ENCODE measurements at places on chromosomes 1 and 21.

DNA sequence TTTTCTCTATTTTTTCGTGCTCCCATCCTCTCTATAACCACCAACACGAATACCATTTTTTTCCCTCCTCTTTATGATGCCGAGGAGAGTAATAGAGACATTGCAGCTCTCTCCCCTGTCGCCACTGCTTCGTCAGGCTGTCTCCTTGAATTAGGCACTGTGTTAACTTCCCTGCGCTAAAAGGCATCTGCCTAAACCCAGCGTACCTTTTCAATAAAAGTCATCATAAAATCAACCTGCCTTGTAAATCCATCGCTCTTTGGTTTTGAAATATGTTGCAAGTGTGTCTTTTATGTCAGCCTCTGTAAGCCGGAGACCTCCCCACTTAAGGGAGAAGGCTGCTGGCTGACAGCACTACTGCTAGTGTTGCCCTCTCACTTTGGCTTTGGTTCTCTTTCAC, 8.7 kb downstream of the RNF220 start:
- DNase-seq = no peak

- peak; percentile 43 for DNase-seq
These were observed 918 bp downstream of the MIB2 start for GRCh38 chr1:1616045-1616790.

DNA sequence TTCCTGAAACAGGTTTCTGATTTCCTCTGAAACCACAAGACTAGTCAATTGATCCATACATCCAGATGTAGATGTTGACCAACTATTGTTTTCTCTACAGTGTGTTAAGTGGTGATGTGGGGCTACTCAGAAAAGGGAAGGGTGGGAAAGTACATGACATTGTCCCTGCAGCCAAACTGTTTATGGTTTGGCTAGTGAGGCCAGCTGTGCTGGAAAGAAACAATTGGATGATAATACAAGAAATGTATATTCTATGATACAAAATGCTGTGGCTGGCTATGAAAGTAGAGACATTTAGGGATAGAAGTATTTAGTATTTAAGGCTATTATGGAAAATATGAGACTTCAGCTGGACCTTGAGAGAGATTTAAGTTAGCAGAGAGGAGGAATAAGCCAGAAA, 244.5 kb downstream of the ADGRL2 start:
- DNase-seq = no peak

DNA sequence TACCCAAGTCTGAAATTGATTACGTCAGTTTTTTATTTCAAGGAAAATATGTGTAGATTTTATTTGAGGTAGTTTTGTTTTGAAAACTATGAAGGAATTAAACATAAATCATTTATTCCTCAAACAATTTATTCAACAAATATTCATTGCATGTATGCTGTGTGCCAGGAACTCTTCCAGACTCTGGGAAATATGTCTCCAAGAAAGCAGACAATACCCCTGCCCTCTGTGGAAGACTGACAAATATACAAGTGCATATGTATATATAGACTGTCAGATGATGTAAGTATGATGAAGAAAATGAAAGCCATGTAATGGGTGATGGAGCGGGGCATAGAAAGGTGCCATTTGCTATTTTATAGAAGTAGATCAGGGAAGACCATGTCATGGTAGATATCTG, 889.5 kb downstream of the USP25 start:
- DNase-seq = no peak

- DNase-seq = peak; percentile 25
These were observed 1.7 kb downstream of the SPSB1 start for GRCh38 chr1:9294405-9294773.

DNA sequence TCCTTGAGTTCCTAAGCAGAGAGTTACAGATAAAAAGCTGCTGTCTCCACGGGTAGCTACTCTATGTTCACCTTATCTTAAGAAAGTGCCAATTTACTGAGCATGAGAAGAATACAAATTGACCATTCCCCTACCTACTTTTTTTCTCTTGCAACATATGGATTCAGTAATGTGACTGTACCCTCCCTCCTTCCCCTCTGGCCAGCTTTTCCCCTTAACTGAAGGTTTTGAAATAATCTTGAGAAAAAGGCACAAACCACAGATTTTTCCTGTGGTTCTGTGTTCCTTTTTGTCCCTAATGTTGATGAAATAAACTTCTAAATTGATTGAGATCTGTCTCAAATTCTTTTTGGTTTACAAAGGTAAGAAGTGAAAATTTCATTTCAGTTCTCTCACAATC, 2.6 kb upstream of the CD2 start:
- DNase-seq = no peak

- no peak for DNase-seq
These were observed 40.7 kb downstream of the HHAT start for GRCh38 chr1:210369425-210369824.

DNA sequence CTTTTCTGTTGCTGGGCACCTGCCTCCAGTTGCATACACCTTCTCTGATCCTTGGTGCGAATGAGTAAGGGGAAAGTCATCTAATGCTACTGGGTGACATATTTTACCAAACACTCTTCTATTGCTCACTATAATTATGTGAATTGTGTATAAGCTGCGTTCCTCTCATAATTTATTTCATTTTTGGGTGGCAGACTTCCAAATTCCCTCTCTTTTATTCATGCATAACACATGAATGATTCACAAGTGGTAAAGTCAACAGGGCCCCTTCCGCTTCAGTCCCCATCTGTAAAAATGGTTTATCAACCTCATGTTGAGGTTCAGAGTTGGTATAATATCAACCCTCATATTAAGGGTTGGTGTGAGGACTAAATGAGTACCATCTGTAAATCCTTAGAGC, 3.2 kb upstream of the QSOX1 start:
- DNase-seq = no peak

DNA sequence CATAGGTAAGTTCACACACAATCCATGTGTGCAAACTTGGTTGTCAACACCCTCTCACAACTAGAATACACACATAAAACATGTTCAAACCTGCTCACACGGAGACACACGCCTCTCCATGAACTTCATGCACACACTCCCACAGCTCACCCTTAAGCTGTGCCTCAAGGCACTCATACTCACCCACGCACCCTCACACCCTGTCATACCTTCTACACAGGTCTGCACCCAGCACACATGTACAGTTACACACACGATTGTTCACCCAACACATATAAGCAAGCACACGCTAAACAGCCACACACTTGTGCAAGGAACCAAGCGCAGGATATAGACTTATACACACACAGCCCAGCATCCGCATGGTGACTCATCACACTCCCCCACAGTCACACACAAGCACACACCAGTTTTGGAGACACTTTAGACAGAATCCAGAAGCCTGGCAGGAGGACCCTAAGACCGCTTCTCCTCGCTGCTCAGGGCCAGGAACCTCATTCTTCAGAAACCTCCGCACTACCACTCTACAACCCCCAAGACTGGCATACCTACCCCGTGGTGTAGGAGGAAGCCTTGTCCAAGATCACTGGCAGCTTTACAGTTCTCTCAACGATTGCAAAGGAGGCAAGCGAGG, 58.7 kb upstream of the ZC3H12A start:
- no peak for DNase-seq

- no peak for DNase-seq
These were observed 24.6 kb downstream of the B3GALT5 start for GRCh38 chr21:39637197-39637970.

GRCh38 chr1:113859478-113860175, 11.9 kb downstream of the PTPN22 start:
- no peak for DNase-seq

- DNase-seq = no peak
These were observed 51.6 kb downstream of the TRMT1L start for GRCh38 chr1:185105121-185105520.
